GF-D8 (cell line): ENCODE measurements at places on chromosomes 4 and X.

- no peak for DNase-seq
Measured at GRCh38 chrX:41827886-41828285, 95.5 kb downstream of the CASK start.

DNA sequence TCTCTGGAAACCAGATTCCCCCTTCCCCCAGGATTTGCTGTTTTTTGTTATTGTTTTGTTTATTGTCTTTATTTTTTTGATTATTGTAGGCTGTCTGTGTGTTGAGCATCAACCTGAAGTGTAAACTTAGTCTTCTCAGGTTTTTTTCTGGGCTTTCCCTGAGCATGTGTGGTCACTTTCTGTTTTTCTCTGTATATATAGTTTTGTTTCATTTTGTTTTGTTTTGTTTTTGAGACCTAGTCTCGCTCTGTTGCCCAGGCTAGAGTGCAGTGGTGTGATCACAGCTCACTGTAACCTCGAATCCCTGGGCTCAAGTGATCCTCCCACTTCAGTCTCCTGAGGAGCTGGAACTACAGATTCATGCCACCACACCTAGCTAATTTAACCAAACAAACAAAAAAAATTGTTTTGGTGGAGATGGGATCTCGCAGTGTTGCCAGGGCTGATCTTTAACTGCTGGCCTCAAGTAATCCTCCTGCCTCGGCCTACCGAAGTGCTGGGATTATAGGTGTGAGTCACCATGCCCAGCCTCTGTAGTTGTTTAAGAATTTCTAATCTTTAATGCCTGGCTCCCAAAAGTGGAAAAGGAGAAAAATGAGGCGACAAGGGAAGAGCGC is 9.1 kb downstream of the IL13RA1 start:
- no peak for DNase-seq

GRCh38 chrX:133812402-133812801 is 173.0 kb downstream of the GPC3 start:
- no peak for DNase-seq

GRCh38 chr4:113336556-113336955 is 287.1 kb downstream of the ANK2 start:
- DNase-seq = no peak

DNA sequence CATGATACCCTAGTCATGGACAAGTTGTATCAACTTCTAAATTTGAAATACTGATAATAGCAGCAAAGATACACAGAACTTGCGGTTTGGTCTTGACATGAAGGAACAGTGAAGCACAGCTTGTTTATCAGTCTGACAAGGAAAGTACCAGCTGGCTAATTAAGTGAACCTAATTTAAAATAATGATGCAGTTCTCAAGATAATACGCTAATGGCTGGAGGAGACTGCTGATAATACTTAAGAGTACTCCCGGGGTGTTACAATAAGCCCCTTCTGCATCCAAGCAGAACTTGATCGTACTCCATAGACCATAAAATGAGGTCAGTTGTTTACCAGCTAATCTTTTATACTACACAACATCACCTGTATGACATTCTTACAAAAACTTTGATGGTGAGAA is 697.5 kb downstream of the FSTL5 start:
- no peak for DNase-seq

DNA sequence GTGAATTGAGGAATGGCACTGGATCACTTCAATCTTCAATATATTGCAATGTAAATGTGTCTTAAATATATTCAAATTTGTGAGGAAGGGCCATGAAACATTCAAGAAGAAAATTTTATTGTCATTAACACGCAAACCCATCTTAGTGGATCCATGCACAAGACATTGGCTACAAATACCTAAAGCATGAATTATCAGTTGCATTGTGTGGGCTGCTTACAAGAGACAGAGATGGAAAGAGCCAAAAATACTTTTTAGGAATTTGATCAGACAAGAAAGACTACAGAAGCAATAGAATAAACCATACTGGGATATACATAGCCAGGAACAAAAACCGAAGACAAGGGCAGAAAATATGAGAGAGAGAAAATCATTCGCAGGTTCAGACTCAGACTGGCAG is 616.2 kb upstream of the GRIA3 start:
- no peak for DNase-seq

DNA sequence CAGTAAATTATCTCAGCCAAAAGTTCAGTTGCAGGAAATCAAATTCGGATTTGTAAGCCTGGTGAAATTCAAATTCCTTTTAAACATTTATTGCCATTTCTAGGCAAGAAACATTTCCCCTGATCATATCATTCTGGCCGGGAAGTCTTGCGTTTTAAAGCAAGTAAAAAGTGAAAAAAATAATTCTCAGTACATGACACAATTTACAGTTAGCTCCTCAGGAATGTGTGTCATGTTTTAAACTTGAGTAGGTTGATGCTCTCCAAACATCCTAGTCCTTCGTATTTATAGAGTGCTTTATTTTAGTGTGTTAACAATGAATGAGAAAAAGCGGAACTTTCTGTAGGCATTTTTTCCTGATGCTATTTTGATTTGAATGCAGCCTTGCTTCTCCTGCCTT is 158.3 kb upstream of the SCML1 start:
- no peak for DNase-seq

- no peak for DNase-seq
Measured at GRCh38 chrX:56029691-56030090, 202.5 kb upstream of the KLF8 start.

GRCh38 chrX:30892591-30892990 is 3.5 kb upstream of the TAB3 start:
- DNase-seq = no peak

- no peak for DNase-seq
Measured at GRCh38 chr4:88659055-88659889, 38.4 kb downstream of the NAP1L5 start.

DNA sequence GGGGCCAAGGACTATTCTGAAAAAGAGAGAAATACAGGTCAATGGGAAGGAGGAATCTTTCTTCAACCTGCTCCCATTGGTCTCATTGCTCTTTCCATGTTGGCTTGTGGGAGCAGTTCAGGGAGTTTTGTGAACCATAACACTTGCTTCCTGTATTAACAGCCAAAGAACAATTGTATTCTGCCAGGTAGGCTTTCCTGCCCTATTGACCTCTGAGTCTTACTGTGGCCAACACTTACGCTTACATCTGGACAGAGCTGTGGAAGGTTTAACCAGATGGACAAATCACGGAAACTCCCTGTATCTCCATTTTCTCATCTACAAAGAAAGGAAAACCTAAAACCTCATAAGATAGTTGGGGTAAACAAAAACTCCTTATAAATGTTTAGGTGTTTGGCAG is 30.7 kb downstream of the MID1IP1 start:
- no peak for DNase-seq

- DNase-seq = no peak
Measured at GRCh38 chr4:176102414-176103063, 36.9 kb downstream of the WDR17 start.

DNA sequence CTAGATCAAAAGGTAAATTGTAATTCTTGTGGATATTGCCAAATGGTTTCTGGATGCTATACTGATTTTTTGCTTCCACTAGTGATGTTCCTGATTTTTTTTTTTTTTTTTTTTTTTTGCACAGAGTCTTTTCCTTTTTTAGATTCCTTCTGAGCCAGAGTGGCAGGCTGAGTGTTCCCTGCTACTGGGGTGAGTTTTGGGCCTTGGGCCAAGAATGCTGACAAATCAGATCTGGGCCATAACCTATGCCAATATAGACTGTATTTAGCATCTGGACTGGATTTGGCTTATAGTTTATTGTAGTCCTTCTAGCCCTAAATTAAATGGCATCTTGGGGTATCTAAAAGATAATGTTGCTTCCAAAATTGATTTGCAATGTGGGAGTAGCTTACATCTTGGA is 52.8 kb downstream of the REPS2 start:
- no peak for DNase-seq

DNA sequence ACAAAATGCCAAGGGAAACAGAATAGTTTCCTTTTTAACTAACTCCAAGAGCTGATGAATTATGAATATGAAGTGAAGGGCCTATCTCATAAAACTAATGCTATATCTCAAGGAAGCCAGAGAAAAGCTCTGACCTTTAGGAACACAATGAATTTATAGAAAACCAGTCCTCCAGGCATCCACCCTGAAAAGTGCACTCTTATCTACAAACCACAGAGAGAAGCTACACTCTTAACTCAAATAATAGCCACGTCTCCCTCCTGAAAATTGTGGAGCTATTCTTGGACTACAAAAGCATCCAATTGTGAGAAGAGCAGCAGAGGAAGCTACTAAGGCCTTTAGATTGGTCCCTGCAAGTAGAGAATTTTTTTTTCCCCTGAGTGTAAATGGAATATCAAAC is 253.9 kb downstream of the IL15 start:
- DNase-seq = no peak

- DNase-seq = no peak
Measured at GRCh38 chr4:162837241-162837640, 329.4 kb downstream of the NAF1 start.

DNA sequence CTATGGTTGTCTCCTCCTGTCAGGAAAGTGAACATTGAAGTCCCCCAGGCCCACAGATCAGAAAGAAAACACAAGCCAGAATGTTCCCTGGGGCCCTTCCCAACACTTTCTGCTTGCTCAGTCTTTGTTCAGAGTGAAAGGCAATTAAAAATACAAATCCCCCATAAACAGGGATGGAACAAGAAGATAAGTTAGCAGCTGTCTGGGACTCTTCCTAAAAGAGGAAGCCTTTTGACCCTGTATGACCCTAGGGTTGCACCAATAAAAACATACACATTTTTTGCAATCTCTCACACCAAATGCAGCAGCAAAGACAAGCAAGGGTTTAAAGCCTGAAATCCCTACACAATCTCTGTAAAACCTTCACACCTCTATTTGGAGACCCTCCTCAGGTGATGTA is 22.6 kb downstream of the IRF2 start:
- DNase-seq = peak; percentile 61

GRCh38 chr4:128130621-128131020 is 69.5 kb downstream of the LARP1B start:
- no peak for DNase-seq

DNA sequence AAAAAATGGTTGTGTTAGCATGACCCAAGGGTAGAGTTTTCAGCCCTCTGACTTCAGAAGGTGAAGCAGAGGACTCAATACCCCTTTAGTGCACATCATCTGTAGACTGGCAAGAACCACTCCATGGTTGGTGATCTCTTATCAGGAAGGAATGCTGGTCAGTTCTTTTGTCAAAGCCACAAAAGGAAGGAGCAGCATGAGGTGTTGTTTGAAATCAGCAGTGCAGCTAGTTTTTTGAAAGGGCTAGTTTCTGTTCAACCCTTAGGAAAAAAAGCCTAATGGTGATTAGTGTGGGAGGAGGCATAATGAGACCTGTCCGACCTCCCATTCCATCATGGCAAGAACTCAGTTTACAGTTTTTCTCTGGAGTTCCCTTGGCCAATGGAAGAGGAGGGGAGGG is 362.0 kb upstream of the CT83 start:
- DNase-seq = no peak

DNA sequence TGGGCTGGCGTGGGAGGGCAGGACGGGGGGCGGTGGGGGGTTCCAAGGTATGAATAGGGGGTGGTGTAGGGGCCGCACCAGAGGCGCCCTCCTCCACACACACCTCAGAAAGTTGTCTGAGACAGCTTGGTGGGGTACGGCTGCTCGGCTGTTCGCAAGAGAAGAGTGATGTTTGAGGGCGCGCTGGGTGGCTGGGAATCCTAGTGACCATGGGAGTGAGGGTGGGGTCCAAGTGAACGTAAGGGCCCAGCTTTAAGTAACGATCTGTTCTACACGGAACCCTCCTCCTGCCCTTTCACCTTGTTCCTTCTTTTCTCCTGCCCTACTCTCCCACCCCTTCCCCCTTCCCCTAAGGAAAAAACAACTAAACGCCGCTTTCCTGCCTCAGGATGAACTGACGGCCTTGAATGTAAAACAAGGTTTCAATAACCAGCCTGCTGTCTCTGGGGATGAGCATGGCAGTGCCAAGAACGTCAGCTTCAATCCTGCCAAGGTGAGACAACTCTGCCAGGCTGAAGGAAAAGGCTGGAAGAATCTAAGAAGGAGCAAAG is 664 bp downstream of the MED12 start:
- no peak for DNase-seq

DNA sequence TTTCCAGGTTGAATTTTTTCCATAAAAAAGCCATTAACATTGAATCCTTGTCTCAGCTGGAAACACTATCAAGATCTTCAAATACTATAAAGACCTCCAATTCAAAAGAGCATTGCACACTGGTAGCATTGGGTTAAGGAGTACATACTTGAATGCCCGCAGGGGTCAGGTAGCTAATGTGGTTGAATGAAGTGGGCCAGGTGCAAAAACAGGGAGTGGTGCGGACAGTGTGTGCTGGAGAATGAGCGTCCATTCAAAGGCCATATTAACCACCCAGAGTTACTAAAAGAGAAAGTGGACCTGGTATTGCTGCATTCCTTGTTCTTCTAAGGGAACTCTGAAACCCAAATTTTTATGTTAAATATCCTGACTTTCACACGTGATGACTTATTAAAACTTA is 91.6 kb downstream of the NYX start:
- no peak for DNase-seq

- DNase-seq = no peak
Measured at GRCh38 chrX:72101597-72102037, 30.1 kb downstream of the RTL5 start.

DNA sequence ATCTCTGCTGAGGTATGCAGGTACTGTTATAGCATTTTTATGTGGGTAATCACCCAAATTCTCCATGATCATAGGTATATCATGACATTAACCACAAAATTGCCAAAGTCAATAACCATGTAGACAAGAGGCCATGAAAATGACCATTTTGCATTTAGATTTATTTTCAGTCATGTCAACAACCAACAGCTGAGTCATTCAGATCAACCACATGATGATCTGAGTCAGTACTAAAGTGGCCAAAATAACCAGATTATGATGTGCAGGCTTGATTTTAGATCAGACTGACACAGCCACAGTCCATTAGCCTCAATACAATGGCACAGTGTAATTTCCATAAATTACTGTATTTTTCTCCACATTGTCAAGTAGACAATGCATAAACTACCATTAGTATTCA is 240.5 kb downstream of the GRIA3 start:
- no peak for DNase-seq

GRCh38 chr4:56856656-56857055 is 35.2 kb upstream of the SPINK2 start:
- DNase-seq = no peak

DNA sequence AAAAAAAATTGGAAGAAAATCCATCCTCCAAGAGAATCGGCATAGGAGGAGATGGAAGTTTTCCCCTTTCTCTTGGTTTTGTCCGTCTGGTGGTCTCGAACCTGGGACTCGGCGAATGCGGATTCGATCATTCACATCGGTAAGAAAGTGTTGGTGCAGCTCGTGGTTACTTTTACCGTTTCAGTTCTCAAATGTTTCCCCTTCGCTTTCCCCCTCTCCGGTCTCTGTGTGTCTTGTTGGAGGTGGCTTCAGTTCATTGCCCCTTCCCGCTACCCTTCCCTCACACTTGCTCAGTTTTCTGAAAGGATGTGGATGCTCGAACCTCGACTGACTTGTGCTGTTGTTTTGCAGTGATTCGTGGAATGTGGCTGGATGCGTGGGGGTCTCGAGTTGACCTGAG is 840 bp downstream of the GRID2 start:
- no peak for DNase-seq

DNA sequence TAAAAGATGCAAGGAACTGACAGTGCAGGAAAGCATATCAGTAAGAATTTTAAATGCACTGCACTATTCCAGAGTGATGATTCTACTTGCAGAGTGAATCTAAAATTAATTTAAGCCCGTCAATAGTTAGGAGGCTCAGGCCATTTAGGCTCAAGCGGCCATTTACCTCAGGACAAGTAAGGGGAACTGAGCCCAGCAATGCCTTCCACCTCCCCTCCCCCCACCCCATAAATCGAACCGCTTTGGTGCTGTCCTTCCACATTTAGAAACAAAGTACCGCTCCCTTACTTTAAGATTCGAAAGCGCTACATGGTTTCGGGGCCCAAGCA is 665 bp downstream of the RBM41 start:
- DNase-seq = no peak
